ENCODE measurements at places on chromosomes 4 and X.

DNA sequence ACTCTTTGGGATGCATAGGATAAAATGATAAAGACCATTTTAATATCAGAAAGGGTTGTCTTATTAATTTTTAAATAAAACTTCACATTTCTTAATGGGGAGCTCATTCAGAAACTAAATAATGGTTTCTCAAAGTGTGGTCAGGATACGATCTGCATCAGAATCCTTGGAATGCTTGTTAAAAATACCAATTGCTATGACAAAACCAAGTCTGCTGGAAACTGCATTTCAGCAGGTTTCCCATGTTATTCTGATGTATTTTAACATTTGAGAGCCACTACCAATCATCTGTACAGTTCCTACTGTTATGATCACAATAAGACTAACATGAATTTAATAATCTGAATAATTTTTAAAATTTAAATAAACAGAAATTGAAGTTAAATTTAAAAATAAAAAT is 115.1 kb downstream of the SOWAHB start:
- no peak for DNase-seq

DNA sequence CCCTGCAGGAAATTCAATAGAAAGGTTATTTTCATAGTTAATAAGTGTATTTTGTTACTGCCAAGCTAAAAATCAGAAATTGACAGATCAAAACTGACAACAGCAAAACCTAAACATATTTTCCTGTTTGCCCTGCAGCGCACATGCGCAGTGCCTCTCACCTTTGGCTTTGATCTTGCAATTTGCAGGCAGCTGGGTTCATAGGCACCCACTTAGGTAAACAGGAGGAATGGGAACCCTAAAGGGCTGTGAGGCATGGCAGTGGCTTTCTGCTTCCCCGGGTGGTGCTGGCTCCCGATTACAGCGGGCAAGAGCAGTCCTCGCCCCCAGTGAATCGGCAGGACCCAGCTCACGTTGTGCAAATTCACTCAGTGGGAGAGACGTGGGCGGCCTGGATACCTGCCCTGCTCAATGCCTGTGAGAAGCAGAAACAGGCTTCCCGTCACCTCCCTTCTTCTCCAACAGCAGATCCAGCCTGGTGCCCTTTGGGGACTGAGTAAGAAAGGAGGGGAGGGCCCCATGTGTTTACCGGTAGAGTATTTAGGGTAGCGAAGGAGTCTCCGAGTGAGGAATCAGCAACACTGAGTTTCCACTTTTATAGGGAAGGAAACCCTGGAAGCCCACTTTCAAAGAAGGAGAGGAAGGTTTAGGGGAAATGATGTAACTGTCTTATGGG is 25.7 kb downstream of the CCKAR start:
- DNase-seq = no peak

GRCh38 chr4:70623323-70623722 is 5.2 kb upstream of the ENAM start:
- no peak for DNase-seq

DNA sequence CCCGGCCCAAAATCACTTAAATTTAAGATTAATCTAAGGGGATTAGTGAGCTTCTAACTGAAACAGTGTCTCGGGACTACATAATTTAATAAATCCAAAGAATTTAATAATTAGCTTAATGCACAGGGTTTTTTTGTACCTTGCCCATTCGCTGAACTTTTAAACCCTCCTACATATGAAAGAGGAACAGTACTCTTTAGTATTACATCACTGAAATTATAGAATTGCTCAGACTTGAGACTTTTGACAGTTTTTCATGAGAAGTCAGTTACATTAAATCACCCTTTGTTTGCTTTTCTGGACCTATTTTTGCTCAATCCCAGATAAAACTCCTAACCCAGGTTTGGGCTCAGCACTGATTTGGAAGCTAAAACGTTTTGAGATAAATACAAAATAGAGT is 2.4 kb upstream of the TADA2B start:
- DNase-seq = no peak

GRCh38 chr4:16194214-16194613 is 32.1 kb downstream of the TAPT1 start:
- no peak for DNase-seq

DNA sequence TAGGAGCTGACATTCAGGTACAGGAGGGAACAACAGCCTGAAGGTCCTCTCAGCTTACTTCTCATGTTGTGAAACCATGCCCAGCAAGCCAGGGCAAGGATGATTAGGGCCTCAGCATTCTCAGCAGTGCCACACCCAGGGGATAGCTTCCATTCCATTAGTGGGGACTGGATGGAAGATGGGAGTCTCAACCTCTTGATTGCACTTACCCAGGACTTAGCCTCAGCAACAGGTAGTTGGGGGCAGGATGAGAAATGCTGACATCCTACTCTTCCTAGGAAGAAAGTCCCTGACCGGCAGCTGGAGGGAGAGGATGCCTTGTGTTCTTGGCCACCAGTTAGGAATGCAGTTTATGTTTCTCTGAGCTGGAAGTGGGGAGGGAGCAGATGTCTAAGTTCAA is 8.8 kb upstream of the BEX3 start:
- DNase-seq = no peak

GRCh38 chrX:12249997-12250396 is 111.7 kb downstream of the FRMPD4 start:
- no peak for DNase-seq

DNA sequence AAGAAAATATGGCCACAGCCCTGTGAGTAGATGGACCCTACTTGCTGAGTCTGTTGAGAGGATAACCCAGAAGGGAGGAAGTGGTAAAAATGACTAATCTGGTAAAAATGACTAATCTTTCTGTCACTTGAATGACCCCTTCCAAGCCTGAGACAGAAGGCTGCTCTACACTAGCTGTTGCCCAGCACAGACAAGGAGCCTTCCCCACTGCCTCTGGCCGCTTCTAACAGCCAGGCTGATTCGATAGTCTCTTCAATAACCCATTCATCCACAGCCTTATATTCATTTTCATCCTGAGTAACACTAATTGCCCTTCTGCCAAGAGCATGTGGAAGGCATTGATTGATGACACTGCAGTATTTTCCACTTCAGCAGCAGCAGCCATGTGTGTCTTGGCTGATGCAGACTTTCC is 18.4 kb downstream of the MAGEB17 start:
- DNase-seq = no peak

All from central memory CD8-positive, alpha-beta T cell (primary cell).